ENCODE measurements at places on chromosomes 7 and 10. TPM values are rescaled to one million over a fixed set of nuclear protein-coding genes. Genes with fewer than 3 reads are reported as not detected.

DNA sequence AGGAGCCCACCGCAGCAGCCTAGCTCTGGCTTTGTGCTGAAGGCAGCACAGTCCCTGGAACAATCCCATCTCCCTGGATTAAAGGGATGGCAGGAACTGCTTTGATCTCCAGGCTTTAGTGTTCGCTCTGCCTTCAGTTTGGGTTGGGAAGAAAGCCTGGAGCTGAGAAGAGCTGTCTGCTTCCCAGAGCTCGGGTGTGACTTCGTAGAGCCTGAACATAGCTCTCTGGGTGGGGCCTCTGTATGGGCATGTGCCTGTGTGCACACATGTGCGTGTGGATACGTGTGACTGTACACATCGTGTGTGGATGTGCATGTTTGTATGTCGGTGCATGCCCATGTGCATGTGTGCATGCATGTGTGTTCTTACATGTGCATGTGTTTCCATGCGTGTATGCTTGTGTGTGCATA, 8.7 kb downstream of the ADCY1 start:
- DNase-seq, result peak; percentile 54

DNA sequence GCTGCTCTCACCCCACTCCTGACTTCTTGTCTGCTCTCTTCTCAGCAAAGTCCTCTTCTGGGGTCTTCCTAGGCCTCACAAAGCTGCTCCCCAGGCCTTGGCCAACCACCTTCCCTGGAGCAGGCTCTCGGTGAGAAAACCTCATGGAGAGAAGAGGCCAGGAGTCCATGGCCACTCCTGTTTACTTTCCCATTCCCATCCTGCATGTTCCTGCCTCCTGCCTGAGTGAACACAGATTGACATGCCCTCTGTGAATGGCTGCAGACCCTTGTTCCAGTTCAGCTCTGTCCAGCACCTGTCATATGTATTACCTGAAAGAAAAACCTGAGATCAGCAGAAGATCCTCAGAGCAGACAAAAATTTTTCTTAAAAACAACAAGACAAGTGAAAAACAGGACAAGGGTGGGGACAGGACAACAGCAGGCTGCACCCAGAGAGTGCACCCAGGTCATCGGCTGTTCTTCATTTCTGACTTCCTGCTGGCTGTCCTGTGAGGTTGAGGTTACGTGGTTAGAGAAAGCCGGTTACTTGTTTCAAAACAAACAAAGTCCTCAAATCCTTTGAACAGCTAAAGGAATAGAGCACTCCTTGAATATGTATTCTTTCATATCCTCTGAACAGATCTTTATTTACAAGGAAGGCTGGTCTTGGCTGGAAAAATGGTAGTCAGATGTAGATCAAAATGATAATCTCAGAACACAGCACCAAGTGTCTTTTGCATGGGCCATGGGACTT, 34.0 kb upstream of the DLD start:
- DNase-seq, result no peak

DNA sequence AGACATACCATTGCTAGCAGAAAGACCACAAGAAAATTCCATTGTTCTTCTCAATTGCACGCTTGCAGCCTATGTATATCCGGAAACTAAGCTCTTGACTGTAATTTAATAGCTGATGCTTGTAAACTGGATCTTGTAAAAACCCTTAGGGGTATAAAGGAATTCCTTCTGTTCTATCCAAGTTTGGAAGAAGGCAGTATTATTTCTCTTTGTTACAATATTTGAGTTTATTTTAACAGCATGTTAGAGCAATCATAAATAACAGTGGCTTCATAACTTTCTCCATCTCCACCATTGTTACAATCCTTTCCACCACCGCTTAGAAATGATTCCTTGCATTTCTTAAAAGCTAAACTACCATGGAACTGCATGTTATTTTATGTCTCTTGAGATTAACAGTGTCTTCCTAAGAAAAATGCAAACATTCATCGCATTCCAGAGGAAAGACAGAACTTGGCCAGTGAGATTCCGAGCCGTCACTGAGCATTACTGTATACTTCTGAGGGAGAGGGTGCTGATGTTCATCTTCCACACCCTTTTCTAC, 92.5 kb downstream of the TRIL start:
- peak; percentile 94 for DNase-seq

Gene SPDYE5
- total RNA-seq, result not detected

DNA sequence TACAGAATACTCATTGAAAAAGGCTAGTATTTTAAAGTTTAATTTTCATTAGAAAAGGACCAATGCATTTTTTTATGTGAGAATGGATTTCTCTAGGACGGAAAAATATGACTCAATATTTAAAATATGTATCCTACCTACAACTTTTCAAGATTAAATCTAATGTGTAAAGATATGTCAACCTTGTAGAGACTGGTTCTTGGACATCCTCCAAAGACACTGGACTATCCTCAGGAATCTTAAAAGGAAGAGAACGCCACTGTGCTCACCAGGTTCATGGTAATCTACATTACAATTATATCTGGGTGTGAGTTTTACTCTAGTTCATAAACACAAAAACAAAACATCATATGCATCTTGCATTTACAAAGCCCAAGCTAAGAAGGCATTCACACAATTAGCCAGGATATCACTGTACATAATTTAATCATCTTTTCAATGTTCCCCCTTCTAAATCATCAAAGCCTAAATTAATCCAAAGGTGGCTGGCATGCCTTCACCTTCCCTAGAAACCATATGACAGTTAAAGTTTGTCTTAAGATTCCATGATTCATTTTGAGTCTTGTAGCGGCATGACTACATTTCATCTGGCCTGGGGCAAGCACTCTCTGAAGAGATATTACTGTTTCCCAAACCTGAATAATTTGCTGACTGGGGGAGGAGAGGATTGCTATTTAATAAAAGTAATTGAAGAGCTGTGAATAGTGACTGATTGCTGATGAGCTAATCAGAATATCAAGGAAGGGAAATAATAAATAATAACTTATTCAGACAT, 12.0 kb downstream of the SGCE start:
- DNase-seq, result no peak

GRCh38 chr7:83849131-83849530, 200.2 kb upstream of the SEMA3E start:
- DNase-seq, result peak; percentile 62

- DNase-seq, result no peak
These were observed 8.2 kb downstream of the ASB15 start for GRCh38 chr7:123609883-123610239.

DNA sequence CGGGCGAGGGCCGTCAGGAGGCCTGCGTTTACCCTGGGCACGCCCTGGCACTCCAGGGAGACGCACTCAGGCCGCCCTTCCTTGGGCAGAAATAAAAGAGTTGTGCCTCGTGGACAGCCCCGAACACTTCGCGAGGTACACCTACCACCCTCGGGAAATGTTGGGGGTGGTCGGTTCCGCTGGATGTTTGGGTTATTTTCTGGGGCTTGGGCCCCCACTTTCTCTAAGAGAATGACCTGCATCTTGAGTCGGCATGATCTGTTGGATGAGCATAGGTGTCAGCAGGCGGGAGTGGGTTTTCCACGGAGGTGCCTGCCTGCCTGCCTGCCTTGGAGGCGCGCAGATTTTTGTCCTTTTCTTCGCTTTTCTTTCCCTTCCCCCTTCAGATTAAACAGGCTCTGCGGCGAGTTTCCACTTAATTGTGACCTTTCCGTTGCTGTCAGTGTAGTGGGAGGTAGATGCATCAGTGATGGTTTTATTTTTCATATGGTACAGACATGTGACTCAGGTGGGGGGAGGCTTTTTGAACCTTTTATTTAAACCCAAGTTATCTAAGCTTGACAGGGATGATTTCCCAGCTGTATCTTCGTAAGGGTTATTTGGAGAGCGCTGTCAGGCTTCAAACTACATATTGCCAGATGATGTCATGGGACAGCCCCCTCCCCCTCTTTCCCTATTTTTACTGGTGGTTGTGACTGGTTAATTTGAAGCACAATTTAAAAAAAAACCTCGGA, 661 bp downstream of the HECTD2 start:
- peak; percentile 48 for DNase-seq

- no peak for DNase-seq
These were observed 1050.7 kb downstream of the SORCS3 start for GRCh38 chr10:105691811-105692210.

GRCh38 chr10:78002541-78003288, 26.6 kb downstream of the POLR3A start:
- no peak for DNase-seq
